ENCODE measurements at places on chromosomes 1 and 21. TPM values are rescaled to one million over a fixed set of nuclear protein-coding genes. Genes with fewer than 3 reads are reported as not detected.

Gene TRIM45
- total RNA-seq = 2.1 TPM

Gene DRAXIN
- total RNA-seq = not detected

Gene ANXA9
- 0.26 TPM for total RNA-seq

Gene NLRP3
- total RNA-seq = not detected

Gene ZMYND12
- total RNA-seq = 3.8 TPM

All from pericardium fibroblast (primary cell).